ENCODE measurements at places on chromosomes 1 and 21. TPM values are rescaled to one million over a fixed set of nuclear protein-coding genes. Genes with fewer than 3 reads are reported as not detected.

The TMED5 gene
- 50.0 TPM for total RNA-seq

DNA sequence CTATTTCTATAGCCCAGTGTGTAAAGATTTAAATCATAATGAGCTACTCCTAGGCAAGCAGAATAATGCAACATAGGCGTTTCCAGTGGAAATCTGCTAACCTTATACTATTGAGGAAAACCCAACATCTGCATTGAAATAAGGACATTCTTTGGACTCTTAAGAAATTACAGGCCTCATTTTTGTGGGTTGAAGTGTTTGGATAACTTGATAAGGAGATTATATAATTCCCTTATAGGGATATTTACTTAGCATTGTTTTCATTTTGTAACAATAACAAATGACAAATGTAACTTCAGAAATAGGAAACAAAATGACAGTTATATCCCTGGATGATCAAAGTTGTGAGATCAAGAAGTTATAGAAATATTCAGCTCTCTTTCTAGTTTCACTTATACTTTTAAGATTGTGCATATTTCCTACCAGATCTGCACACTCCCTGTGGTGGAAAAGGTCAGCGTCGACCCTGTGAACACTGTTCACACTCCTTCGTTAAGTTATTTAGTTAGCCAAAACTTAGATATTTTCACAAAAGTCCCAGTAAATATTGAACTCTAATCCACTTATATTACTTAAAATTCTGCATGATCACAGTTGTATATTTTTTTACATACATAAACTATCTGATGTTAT lies 284.4 kb upstream of the C1orf105 start:
- DNase-seq = no peak

DNA sequence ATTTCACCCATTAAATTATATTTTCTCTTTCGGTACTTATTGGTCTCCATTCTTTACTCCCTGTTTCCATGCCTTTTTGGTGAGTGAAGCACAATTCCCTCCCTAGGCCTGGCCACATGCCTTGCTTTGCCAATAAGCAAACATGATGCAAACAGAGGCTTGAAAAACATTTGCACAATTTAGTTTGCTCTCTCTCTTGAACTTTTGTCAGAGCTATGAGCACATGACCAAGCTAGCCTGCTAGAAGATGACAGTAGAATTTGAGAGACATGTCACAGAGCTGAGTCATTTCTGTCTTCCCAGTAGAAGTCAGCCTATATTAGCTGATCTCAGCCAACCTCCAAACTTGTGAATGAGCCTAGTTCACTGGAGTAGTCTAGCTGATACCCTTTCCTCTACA lies 24.6 kb downstream of the ANGPTL3 start:
- DNase-seq = peak; percentile 67

DNA sequence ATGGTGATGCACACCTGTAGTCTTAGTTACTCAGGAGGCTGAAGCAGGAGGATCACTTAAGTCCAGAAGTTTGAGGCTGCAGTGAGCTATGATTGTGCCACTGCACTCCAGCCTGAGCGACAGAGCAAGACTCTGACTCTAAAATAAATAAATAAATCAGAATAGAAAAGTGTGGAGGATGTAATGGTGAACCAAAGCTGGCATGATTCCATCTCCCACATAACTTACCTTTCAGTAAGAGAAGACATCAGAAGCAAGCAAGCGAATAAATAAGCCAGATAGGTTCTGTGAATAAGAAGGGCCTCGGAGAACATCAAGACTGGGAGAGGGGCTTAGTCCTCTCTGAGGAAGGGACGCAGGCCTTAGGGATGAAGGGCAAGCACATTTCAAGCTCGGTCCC lies 59.5 kb downstream of the TOMM20 start:
- DNase-seq = no peak

The ADGRL2 gene
- total RNA-seq = 4.6 TPM

The OR10Z1 gene
- total RNA-seq = not detected

DNA sequence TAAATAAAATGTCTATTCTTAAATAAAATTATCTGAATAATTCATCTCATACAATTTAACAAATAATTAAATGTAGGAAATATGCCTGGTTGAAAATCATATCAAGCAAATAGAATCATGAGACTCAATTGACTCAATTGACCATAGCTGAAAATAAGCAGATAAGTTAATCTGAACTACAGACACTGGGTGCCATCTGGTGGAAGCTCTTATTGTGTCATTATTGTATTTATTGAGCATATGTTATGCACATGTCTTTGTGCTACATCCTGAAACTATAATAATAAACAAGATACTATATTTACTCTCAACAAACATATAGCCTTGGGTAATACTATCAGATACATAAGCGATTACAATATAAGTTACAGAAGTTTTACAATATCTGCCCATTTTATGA lies 41.0 kb downstream of the BRINP3 start:
- DNase-seq = no peak

GRCh38 chr1:230067419-230067870 lies 407 bp downstream of the GALNT2 start:
- DNase-seq = no peak

- DNase-seq = no peak
Measured at GRCh38 chr21:14858311-14858710, 206.5 kb downstream of the NRIP1 start.

The GJA5 gene
- total RNA-seq = 0.75 TPM

DNA sequence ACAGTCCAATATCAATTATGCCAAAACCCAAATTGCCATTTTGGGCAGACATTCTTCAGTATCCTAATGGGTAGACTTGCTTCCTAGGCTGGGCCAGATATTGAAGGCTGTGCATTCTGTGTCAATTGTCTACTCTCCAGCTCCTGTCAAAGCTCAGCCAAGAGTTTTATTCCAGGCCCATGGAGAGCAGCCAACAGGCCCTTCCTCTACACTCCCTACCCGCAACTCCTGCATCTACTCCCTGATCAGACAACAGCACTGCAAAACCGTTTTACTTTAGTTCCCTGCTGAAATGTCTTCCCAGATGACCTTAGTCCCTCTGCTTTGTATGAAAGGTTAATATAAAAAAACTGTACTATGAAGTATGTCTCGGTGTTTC lies 6.6 kb upstream of the ADORA3 start:
- no peak for DNase-seq

GRCh38 chr1:79193211-79194079 lies 186.9 kb upstream of the ADGRL4 start:
- no peak for DNase-seq

DNA sequence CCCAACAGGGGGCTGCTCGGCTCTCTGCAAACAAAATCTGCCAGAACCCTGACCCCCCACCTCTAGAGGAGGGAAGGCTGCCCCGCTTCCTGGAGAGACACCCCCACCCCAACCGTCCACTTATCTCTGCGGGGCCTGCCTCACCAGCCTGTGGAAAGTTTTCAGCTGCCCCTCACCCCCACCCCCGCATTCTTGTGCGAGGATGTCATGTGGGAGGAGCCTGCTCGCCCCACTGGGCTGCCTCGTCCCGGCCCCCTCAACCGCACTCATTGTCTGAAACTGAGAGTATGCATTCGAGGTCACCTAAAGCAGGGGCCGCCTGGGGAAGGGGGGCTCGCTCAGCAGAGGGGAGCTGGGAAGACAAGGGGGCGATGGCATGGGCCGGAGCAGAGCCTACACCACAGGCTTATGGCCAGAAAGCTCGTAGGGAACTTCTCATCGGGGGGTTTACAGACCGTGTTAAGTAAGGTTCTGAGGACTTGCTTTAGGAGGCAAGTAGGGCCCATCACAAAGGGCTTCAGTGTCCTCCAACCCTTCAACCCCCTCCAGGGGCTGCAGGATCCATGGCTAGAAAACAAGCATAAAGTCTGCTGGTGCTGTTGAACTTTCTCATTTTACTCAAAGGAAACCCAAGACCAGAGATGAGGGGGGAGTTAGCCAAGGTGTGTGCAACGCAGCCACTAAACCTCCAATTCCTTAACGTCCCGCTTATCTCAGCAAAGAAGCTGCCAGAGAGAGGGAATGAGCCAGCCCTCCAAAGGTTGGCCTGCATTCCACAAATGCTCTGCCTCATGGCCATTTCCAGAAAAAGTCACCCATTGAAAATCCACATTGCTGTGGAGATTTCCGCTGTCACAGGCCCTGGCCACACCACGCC lies 9.4 kb downstream of the EPHA2 start:
- DNase-seq = peak; percentile 92

DNA sequence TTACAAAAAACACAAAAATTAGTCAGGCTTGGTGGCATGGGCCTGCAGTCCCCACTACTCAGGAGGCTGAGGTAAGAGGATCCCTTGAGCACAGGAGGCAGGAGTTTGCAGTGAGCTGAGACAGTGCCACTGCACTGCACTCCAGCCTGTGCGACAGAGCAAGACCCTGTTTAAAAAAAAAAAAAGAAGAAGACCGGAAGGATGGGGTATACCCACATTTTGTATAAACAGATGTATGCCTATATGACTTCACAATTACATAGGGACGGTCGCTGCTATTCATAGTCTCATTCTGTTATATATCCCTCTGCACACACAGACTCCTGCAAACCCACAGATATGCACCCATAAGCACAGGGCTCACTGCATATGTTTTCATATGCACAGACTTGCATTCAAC lies 12.7 kb downstream of the LCK start:
- DNase-seq = no peak

The TFAP2E gene
- total RNA-seq = 3.5 TPM

- no peak for DNase-seq
Measured at GRCh38 chr1:243758647-243759046, 91.4 kb downstream of the AKT3 start.

DNA sequence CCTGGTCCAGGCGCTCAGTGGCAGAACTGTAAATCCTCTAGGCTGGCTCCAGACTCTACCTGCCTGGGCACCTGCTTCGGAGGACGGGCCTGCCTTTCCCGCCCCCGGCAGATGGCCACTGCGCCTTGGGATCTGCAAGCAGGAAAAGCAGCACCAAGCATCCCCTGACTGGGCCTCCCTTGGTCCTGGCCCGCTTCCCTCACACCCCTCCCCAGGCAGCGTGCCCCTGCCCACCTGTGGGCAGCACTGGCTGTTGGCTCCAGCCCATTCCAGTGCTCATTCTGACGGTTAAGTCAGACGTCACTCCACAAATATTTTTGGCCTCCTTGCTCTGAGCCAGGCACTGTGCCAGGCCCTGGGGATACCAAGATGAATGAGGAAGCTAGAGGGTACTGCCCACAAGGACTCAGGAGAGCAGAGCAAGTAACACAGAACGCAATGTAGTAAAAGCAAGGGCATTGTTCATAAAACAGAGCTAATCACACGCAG lies 22.0 kb upstream of the BLACAT1 start:
- no peak for DNase-seq

- DNase-seq = no peak
Measured at GRCh38 chr1:155052439-155053395, 1.6 kb downstream of the ADAM15 start.

The MX1 gene
- 18.9 TPM for total RNA-seq

GRCh38 chr1:8879922-8880676 lies 1.6 kb upstream of the ENO1 start:
- peak; percentile 67 for DNase-seq

- peak; percentile 37 for DNase-seq
Measured at GRCh38 chr1:226532553-226532952, 16.0 kb upstream of the STUM start.

The RGS4 gene
- 0.23 TPM for total RNA-seq

GRCh38 chr1:72379072-72379471 lies 96.7 kb upstream of the NEGR1 start:
- no peak for DNase-seq

- no peak for DNase-seq
Measured at GRCh38 chr1:53367503-53368313, 39.8 kb upstream of the LRP8 start.

The SMIM1 gene
- total RNA-seq = 9.4 TPM

DNA sequence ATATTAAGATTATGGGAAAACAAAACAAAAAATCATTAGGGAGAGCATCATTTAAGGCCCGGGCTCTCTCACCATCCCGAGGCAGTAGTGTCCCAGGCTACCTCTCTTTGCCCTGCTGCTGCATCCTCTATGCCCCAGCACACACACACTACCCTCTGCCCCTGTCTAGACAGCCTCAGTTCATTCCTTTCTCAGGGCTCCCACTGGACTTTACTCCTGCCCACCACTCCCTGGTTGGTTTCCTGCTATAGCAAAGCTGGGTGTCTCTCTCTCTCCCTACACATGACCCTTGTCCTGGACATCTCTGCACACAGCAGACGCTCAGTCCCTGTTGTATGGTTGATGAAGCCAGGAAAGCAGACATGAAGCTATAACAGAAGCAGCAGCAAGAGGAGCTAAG lies 30.7 kb downstream of the GNG12 start:
- no peak for DNase-seq

DNA sequence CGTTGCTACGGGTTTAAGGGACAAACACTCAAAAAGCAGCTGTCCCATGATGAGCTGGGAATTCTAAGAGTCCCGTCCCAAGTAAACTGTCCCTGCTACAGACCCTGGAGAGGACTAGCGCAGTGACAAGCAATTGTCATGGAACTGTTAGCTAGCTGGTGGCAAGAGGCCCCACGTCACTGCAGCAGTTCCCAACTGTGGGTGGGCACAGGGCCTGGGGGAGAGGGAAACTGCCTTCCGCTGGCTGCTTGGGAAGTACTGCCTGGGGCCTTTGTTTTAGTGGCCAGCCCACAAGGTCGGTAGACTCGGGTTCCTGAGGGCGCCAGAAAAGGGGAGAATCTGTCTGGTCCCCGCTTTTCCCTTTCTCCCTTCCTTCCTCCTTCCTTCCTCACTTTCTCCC lies 97.4 kb downstream of the LACTBL1 start:
- no peak for DNase-seq

The GCSAML gene
- total RNA-seq = not detected

DNA sequence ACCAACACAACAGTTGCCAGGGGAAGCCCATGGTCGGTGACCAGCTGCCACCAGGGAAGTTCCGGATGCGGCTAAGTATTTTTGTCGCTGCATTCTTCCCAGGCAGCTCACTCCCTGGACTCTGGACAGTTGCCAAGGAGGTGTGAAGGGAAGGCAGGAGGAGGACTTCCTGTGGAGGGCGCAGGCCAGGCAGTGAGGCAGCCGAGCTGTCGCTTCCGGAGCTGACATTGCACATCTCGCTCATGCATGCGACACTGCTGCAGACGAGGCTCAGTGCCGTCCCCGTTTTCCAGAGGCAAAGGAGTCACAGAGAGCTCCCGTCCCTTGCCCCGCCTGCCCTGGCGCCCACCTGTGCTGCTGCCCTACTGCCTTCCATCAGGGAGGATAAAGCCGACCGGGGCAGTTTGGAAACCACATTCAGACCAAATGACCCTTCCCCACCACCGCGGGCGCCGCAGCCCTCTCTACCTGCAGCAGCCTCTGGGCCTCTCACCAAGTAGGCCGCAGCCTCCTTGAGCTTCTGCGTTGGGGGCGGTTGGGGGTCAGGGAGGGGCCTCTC lies 81.4 kb downstream of the NENF start:
- no peak for DNase-seq

GRCh38 chr1:222783051-222783450 lies 31.8 kb upstream of the DISP1 start:
- no peak for DNase-seq

GRCh38 chr21:42993051-42993712 lies 18.8 kb downstream of the PKNOX1 start:
- DNase-seq = no peak
